ENCODE measurements at places on chromosomes 1 and 21.

DNA sequence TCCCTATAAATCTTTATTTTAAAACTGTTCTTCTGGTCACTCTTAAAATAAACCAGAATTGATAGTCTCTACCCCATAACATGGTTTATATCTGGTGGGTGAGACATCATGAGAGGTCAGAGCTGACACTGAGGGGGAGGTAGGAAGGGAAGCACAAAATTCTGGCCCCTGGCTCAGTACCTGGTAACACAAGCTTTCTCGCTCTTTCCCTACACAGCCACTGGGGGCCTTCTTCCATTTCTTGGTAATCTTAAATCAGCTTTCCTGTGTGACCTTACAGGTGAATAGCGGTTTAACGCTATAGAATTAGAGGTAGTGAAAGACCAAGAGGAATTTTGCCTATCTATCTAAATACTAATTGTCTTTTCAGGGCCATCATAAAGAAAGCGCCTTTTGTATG is 5.4 kb downstream of the CRNN start:
- no peak for DNase-seq

- no peak for DNase-seq
Measured at GRCh38 chr21:17859661-17860060, 40.5 kb upstream of the C21orf91 start.

- peak; percentile 4 for DNase-seq
Measured at GRCh38 chr21:27804515-27804914, 837.6 kb upstream of the ADAMTS5 start.

DNA sequence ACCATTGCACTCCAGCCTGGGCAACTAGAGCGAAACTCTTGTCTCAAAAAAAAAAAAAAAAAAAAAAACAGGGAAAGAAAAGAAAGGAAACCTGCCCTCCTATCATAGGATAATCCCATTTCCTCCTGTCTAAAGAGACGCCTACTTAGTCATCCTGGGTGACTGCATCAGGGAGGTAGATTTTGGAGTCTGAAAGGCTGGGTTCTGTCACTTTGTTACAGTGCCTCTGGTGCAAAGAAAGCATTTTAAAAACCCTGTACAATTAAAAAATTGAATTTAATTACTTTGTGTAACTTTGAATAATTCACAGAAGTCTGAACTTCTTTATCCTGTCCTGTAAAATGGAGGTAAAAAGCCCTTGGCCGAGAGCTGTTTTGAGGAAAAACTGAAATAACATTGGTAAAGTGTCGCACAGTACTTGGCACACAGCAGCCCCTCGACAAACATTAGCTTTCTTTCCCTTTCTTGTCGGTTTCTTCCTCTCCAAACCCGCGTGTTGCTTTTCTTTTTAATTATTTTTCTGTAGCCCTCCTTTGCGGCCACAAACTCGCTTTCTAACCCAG is 657 bp upstream of the HDAC1 start:
- DNase-seq: peak; percentile 57

DNA sequence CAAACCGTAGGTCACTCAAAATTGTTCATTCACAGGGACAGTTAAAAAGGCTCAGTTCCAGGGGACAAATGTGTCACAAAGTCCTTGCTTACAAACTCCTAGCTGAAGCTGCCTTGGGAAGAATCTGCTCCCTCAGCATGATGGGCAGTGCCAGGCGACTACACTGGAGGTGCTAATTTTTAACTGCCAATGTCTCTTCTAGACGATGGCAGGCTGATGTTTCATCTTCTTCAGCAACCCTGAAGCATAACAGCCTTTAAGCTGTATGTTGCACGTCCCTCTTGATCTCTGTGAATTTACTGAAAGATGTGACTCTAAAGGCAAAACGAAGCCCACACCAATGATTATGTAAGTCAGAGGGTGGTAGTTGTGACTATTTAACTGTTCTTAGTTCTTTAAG is 11.3 kb downstream of the COA7 start:
- DNase-seq: no peak

All from fibroblast of skin of right quadriceps (primary cell).